AG20443 (cell line): ENCODE measurements at places on chromosomes 7 and 10.
A peak's percentile ranks its signal among the peaks of the same experiment; 100 is the strongest.

GRCh38 chr7:72453471-72453870, 41.3 kb upstream of the CALN1 start:
- DNase-seq: no peak

DNA sequence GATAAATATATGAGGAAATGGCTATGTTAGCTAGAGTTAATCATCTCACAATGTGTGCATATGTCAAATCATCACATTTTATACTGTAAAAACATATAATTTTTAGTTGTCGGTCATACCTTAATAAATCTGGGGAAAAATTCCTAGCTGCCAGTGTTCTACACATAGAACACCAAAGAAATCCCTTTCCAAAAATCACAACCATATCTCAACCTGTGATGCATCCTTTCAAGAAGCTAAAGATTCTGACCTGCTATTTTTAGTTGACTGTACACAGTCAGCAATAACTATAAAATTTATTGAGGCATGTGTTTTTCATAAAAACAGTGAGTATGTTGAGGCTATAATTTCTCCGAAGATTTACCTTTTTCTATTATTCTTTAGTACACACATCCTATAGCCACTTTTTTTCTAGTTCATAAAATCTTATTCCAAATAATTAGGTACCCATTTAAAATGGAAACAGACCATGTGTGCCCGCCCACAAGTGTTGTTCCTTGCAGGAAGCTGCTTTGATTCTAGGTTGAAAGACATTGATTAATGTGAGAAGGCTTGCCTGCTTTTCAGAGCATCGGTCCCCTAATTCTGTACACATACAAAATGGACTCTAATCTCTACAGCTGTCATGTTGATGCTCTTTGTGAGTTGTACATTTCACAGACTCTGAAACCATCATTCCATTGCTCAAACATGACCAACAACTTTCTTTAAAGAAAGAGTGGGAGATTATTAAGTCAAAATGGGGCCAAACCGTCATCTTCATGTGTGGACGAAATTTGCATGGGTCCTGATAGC, 117.5 kb upstream of the LRRN3 start:
- DNase-seq: no peak

DNA sequence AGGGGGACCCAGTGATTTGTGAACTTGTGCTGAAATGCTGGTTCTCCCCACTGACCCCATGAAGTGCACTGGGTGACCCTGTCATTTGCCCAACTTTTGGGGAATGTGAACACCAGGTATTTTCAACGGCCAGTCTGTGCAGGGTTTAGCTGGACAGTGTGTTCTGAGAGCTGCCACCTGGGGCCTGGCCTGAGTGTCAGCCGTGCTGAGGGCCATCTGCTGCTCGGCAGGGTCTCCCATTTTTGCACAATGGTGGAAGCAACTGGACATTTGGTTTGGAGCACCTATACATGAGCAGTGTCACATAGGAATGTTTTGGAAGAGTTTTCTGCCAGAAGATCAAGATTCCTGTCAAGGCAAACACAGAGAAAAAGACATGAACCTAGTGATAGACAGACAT, 5.2 kb downstream of the CHN2 start:
- DNase-seq: no peak

DNA sequence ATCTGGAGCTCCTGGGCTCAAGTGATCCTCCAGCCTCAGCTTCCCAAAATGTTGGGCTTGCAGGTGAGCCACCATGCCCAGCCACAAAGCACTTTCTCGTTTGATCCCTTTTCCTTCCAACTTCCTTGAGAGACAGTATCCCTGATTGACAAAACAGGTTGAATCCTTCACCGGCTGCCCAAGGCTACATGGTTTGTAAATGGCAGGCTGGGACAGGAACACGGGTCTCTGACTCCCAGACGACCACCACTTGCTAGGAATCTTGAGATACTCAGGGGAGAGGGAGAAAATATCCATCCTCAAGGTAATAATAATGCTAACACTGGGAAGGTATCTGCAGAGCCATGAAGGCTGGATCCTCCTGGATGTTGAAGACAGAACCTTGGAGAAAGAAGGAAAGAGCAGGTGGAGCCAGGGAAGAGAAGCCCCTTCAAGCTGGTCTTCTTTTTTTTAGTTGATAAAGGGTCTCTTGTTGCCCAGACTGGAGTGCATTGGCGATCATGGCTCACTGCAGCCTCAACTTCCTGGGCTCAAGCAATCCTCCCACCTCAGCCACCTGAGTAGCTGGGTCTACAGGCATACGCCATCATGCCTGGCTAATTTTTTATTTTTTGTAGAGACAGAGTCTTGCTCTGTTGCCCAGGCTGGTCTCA, 19.8 kb downstream of the MMRN2 start:
- DNase-seq: no peak

GRCh38 chr7:80533287-80533686, 21.4 kb upstream of the GNAT3 start:
- DNase-seq: peak; percentile 29

- DNase-seq: no peak
These were observed 65.8 kb upstream of the C10orf120 start for GRCh38 chr10:122765412-122765811.

DNA sequence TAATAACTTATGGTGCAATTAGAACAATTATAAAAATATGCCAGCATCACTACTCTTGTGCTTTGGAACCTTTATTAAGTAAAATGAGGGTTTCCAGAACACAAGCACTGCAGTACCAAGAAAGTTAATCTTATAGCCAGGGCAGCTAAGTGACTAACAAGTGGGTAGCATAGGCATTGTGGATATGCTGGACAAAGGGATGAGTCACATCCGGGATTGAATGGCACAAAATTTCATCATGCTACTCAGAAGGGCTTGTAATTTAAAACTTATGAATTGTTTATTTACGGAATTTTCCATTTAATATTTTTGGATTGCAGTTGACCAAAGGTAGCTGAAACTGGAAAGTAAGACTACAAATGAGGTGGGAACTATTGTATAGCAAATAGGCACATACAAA, 250.6 kb downstream of the C7orf25 start:
- DNase-seq: peak; percentile 41

DNA sequence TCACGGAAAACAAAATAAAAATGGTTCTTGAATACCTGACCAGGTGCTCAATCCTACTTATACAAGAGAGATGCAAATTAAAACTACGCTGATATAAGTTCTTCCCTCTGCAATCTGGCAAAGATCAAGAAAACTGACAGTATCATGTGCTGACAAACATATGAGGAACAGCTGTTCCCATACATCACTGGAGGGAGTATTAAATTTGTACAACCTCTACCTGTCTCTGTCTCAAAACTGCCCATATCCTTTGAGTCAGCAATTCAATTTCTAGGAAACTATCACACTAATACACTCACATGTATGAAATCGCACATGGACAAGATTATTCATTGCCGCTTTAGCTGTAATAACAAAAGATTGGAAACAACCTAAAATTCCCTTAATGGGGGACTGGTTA, 11.0 kb upstream of the IL6 start:
- DNase-seq: no peak
